A673 (cell line): ENCODE measurements at places on chromosomes 3 and 15. TPM values are rescaled to one million over a fixed set of nuclear protein-coding genes. Genes with fewer than 3 reads are reported as not detected.
A peak's percentile ranks its signal among the peaks of the same experiment; 100 is the strongest.

DNA sequence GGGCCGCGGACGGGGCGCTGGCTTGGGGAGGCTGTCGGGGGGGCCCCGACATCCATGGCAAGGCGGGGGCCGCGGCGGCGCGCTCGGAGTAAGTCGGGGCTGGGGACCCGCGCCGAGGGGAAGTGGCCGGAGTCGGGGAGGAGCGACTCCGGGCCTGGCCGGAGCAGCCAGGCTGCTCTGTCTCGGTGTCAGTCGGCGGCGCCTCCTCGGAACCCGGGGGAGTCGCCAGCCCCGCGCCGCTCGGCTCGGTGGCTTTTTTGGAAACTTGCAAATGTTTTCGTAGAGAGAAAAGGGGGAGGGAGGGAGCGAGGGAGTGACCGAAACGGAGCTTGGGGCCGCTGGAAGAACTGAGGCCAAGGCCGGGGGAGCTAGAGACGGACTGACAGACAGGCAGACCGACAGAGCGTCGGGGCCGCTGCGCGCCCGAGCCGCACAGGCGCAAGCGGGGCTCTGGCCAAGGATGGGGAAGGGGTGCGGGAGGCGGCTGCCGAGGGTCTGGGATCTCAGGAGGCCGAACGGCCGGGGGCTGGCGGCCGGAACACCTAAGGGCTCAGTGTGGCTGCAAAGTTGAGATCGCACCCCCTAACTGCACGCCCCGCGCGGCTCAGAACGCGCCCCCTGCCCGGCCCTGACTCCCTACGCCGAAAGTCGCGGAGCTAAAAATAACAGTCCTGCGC, 5.0 kb downstream of the PTH1R start:
- peak overlapping the region; percentile 48 for H3K4me3 ChIP-seq
- no peaks in the 10 kb centered on the region for H3K27me3 ChIP-seq
- H3K36me3 ChIP-seq = no peaks in the 10 kb centered on the region
- H3K27ac ChIP-seq = no peak overlapping the region
- DNase-seq = peak; percentile 7

DNA sequence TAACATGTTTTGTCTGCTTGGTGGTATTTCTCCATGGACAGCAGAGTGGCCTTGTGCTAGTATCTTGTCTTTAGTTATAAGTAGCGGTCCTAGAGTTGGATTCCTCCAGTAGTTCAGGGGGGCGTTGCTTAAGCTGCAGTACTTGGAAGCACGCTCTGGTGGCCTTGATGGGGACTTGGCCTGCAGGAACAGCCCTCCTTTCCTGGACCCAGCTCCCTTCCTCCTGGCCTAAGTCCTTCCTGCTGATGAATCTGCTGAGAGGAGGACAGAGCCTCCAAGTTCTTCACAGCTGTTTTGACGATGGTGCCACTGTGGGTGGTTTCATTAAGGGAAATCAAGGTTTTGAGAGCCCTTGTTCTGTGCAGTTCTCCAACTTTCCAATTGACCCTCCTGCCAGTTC, 38.6 kb upstream of the SEC22A start:
- H3K4me1 ChIP-seq = no peaks in the 10 kb centered on the region
- no peak for DNase-seq
- no peaks in the 10 kb centered on the region for H3K27me3 ChIP-seq
- no peak overlapping the region for H3K4me3 ChIP-seq

DNA sequence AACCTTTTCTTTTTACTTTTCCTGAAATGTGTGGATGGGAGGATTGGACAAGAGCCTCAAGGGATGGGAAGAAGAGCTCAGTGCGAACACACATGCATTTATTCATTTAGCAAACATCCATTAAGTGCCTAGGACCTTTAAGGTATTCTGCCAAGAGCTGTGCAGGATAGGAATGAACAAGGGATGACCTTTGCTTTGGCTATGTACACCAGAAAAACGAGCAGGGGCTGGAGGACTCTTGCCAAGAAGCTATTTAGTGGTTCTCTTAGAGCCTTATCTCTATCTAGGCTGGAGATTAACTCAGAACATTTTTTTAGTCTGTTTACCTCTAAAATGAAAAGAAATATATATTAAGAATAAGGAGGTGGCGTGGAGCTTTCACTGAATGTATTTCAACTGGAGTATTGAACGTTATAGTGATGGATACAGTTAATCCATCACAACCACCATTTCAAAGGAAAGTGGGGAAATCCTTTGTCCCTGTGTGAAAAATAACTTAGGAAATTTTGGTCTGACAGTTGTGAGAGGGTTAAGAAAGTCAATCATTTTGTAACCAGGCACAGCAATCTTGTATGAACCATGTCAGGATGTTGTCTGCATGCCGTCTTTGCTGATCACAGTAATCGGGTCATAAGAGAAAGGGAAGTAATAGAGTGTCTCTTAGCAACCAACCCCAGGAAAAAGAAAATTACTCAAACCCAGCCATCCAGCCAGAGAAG, 279.0 kb downstream of the LPP start:
- no peaks in the 10 kb centered on the region for H3K36me3 ChIP-seq
- H3K4me3 ChIP-seq = no peak overlapping the region
- DNase-seq = no peak
- H3K4me1 ChIP-seq = no peaks in the 10 kb centered on the region
- no peaks in the 10 kb centered on the region for H3K27me3 ChIP-seq
- no peak overlapping the region for H3K27ac ChIP-seq

Gene FMN1
- total RNA-seq = 0.09 and 0.37 TPM in 2 replicates

Gene SUCNR1
- 0.35 and 0.41 TPM in 2 replicates for total RNA-seq
